ENCODE measurements at places on chromosomes 5 and 9. TPM values are rescaled to one million over a fixed set of nuclear protein-coding genes. Genes with fewer than 3 reads are reported as not detected.

DNA sequence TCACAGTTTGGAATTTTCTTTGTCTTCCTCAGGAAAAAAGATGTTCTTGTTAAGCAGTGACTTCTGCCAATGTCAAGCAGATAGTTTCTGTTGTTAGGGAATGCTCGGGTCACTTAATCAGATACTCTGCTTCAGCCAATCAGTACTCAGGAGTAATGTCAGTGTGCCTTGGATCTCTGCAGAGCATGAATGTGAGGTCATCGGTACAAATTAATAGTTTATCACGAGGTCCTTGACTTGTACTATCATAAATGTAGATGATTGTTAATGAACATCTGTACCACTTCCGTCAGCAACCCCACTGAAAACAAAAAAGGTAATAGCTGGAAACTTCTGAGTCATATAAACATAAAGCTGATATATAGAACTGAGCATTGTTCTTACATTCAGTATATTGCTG, 73.6 kb downstream of the FBXL7 start:
- DNase-seq = no peak

- no peak for DNase-seq
Observed at GRCh38 chr9:15612962-15613361, 60.1 kb downstream of the CCDC171 start.

DNA sequence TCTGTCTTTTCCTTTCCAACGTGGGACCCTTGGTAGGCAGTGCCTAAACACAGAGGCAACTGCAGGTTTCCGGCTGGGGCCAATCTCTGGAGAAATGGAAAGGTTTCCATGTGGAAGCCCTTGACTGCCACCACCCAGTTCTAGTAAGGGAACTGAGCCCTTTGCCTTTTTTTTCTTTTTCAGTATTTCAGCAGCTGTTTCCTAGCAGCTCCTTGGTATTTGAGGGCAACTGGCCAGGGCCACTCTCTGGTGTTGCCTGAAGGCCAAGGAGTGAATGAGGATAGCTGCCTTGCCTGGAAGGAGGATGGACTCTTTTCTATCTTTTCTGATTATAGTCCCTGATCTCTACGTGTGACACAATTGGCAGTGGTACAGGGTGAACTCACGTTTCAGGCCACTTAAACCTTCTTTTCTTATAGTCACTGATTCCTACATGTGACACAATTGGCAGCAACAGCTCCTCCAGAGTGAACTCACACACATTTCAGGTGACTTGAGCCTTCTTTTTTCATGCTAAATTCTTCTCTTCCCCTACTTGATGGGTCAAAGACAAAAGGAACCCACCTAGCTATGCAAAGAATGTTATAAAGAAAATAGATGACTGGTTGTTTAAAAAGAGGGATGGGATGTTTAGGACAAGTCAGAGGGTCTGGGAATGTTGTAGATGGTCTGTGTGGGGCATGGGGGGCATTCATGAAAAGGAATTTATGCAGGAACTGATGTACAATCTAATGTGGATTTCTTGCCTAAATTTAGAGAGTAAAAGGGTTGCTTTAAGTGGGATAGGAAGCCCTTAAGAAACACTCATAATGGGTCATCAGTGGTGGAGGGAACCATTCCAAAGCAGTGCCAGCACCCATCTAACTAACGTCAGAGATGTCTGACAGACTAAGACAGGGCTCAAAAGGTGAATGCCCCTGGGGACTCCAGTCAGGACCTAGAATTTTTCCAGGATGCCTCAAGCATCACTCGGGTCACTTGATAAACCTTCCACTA, 190.1 kb downstream of the TMEM232 start:
- no peak for DNase-seq

- no peak for DNase-seq
Observed at GRCh38 chr5:77832166-77832770, 56.1 kb upstream of the TBCA start.

DNA sequence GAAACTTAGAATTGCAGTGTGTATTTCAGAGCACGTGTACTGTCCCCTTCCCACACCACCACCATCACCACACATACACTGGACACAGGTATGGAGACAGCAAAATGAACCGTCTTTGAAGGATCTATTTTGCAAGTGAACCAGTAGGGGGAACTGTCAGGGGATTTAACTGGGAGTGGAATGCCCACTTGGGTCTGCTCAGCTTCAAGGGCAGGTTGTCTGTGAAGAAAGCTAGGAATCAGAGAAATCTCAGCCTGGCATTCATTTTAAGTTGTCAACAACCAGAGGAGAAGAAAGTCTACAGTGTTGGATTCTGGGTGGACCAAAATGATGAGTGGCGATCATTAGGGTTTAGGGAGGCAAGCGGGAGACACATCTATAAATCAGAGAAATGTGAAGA, 147.0 kb downstream of the DCP2 start:
- no peak for DNase-seq

- no peak for DNase-seq
Observed at GRCh38 chr5:40221796-40222195, 457.9 kb upstream of the PTGER4 start.

DNA sequence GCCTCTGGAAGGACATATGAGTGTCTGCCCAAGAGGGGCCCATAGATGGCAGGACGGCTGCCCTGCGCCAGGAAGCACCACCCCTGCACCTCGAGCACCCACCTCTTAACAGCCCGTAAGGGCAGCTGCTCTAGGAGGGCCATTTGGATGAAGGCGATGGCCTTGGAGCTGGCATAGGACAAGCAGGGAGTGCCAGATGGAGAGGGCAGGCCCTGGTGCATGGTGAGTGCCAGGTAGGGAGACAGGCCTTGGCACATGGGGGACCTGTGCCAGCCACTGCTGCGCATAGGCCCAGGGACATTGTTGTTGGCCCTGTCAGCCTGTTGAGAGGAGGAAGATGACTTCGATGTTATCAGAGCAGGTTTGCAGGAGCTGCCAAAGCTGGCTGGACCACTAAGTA, 134.2 kb downstream of the SLC25A46 start:
- no peak for DNase-seq

DNA sequence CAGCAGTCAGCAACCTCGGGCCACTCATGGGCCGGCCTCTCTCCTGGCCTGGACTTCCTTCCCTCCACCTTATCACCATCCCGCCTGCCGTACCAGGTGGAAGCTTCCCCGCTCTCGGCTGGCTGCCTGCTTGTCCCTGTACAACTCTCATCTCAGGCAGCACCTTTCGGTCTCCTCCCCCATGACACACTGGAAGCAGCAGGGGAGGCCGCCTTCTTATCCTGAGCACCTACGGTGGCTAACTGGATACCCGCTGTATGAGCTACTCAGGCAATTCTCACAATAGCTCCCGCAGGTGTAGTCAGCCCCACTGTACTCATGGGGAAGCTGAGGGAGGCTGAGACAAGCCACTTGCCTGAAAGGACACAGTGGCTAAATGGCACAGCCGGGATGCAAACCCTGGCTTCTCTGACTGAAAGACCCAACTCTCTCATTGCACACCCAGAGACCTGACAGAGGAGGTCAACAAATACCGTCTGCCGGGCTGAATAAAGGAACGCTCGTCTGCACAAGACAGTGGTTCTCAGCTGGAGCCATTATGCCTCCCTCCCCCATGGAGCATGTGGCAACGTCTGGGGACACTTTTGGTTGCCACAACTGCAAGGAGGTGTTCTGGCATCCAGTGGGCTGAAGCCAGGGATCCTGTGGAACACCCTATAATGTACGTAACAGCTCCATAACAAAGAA, 9.6 kb downstream of the STK10 start:
- no peak for DNase-seq

DNA sequence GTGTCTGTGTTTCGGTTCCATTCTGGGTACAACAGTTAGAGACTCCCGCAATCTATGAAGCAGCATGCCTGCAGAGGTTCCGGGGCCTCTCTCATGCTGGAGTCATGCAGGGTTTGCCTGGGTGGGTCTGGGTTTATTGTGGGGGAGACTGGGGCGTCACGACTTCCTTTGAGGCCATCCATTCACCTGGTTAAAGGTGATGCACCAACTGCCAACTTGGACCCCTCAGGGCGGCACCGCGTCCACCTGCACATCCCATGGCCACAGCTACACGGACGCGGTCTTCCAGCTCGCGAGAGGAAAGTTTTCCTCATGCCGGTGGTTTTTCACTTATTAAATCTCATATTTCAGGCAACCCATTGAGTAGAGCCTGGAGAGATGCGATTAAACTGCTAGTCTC, 30.9 kb upstream of the IRX4 start:
- DNase-seq = no peak

DNA sequence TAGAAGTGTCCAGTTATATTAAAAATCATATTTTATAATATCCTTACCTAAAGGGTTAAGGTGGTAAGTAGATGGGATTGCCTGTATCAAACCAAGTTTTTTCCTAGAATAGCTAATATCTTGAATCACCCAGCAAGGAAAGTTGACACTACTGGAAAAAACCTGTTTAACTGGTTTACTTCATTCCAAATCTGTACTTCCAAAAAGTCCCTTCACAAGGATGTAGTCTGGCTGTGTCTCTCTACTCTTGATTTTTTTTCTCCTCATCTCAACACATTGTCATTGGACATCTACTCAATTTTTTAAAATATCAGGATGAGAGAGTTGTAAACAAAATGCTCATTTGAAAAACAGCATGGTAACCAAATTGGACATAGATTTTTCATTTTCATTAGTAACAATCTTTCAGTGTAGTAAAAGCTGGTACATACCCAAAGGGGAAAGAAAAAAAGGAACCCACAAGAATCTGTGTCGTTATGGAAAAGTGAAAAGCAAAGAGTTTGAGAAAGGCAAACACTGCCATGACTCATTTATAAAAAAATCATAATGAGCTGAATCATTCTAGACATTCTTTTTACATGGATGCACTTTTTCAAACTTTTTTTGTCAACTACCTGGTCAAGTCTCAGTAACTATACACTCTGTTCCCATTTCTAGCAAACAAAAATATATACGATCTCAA, 173.5 kb downstream of the GLIS3 start:
- DNase-seq = no peak

DNA sequence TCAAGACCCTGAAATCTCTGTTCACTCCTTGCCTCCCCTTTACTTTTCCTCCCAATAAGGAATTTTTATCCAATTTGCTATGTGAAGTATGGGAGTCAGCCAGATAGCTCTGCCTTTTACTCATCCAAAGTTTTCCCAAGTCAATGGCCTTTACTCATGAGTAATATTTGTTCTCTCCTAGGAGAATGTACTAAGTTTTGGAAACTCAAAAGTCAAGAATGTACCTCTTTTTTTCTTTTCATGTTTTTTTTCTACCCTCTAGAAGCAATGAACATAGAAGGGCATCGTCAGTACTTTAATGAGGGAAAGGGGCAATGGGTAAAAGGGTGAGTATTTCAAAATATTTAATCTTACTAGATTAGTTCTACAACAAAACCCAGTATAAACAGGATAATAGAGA, 140.2 kb upstream of the SGCD start:
- no peak for DNase-seq

GRCh38 chr9:38287420-38287985, 105.0 kb upstream of the ALDH1B1 start:
- no peak for DNase-seq

- no peak for DNase-seq
Observed at GRCh38 chr9:73133921-73134407, 17.7 kb upstream of the ANXA1 start.

- no peak for DNase-seq
Observed at GRCh38 chr5:112694853-112695709, 42.6 kb upstream of the APC start.

GRCh38 chr9:133111808-133112662, 9.0 kb downstream of the RALGDS start:
- DNase-seq = no peak

GRCh38 chr9:100567856-100568255, 10.0 kb upstream of the CAVIN4 start:
- DNase-seq = no peak

DNA sequence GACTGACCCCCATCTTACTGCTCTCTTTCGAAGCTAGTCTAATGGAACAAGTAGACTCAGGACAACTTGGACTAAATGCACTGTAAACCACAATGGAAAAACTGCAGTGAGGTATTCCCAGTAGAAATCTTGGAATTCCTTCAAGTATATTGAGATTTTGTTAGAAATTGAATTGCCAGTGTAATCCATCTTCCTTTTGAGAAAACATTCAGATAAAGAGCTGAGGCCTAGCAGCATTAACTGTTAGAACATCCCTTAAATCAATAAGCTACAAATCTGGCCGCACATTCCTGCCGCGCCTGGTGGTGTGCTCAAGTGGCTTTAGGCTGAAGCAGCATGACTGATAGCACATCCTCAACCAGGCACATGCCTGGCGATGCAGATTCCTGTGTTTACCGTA, 29.3 kb downstream of the PPIC start:
- DNase-seq = no peak

DNA sequence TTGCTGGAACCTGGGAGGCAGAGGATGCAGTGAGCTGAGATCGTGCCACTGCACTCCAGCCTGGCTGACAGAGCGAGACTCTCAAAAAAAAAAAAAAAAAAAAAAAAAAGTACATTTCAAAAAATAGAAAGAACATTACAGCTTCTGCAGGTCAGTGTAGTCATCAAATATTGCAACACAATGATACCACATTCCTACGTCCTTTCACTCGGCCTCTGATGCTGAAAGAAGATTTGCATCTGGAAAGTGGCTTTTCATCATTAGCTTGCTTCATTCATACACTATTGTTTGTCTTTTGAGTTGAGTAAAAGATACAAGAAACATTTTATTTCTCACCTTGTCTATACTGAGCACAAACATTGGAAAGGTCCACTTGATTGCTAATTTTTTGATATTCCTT, 59.6 kb upstream of the CPLANE1 start:
- DNase-seq = no peak

The ACSL6 gene
- polyA plus RNA-seq = 1.0 TPM

The EIF4E1B gene
- polyA plus RNA-seq = not detected

The TOR4A gene
- polyA plus RNA-seq = 6.6 TPM

The CCDC183 gene
- 6.2 TPM for polyA plus RNA-seq

The FAM170A gene
- polyA plus RNA-seq = not detected

The CDH10 gene
- polyA plus RNA-seq = 1.7 TPM

The GPR107 gene
- 44.5 TPM for polyA plus RNA-seq

The GHR gene
- polyA plus RNA-seq = 31.1 TPM

The IL9 gene
- not detected for polyA plus RNA-seq

All from right lung (tissue), 10 donors.